Fibroblast of skin of right quadriceps (primary cell): ENCODE measurements at places on chromosomes 12 and 14.
A peak's percentile ranks its signal among the peaks of the same experiment; 100 is the strongest.

- DNase-seq, result peak; percentile 22
Measured at GRCh38 chr14:50740856-50741255, 72.8 kb upstream of the SAV1 start.

- DNase-seq, result peak; percentile 73
Measured at GRCh38 chr14:69107407-69108003, 45.4 kb downstream of the DCAF5 start.

GRCh38 chr12:53325511-53326061 lies 4.2 kb upstream of the AAAS start:
- no peak for DNase-seq

DNA sequence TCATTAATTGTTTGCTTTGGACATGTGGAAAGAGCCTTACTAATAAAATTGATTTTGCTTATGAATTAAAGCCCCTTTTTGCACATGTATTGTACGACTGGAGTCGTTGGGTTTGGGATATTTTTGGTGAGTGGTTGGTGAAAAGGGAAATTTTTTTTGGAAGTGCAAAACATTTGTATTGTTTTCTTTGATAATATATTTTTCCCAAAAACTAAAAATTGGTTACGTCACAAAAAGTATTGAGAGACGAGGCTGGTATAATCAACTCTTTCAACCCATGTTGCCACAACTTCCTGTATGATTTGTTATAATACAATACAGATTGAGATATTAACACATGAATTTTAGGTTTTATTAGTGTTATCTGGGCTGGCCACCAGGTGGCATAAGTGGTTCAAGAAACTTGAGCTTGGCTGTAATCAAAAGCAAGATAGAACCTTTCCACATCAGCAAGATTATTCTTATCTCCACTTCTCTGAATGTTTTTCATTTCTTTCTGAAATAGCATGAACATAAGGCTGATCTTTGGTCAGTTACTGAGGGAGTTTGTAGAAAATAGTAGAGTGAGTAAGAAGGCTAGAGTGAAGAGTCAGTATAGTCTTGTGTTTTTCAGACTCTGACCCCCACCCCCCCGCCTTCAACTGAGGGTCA lies 8.7 kb downstream of the NGDN start:
- DNase-seq, result peak; percentile 60

DNA sequence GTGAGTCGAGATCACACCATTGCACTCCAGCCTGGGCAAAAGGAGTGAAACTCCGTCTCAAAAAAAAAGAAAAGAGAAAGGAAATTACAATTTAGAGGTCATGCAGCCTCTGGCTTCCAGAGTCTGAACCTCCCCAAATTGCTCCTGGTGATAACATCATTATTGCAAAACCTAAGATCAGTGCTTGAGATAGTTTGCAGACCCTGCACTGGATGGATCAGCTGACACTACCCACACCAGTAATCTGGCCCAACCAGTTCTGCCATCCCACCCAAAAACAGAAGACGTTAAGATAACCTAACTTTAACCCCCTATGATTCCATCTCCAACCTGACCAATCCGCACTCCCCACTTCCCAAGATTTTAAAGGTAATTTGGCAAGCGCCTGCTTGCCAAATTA lies 353.7 kb upstream of the DIO2 start:
- DNase-seq, result no peak

DNA sequence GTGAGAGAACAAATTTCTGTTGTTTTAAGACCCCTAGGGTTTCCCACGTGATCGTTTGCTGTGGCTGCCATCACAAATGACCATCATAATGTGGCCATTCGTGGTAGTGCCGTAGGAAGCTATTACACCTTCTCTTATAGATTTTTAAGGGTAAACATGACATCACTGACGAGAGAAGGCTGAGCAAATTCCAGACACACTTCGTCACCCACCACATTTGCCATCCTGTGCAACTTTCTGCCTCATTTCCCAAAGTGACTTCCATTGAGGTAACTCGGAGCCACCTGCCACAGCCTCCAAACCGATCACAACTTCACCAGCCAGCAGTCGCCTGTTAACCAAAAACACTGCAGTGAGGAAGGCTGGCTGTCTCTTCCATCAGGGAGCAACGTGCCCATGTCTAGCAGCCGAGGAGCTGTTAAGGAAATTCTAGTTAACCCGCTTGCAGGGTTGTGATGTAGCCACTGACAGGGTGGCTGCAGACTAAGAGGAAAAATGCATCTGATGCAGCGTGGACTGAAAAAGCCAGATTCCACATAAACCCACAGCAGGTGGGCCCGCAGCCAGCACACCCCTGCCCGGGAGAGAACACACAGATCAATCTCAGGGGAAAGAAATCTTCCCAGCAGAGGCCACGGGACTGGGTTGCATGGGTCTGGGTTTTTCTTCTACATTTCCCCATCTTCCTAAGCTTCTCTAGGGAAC lies 44.6 kb downstream of the CCDC85C start:
- peak; percentile 27 for DNase-seq

DNA sequence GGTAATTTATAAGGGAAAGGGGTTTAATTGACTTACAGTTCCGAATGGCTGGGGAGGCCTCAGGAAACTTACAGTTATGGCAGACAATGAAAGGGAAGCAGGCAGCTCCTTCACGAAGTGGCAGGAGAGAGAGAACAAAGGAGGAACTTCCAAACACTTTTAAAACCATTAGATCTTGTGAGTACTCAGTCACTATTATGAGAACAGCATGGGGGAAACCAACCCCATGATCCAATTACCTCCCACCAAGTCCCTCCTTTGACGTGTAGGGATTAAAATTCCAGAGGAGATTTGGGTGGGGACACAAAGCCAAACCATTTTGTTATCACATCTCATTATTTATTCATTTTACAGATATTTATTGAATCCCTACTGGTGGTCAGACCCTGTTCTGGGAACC lies 822.8 kb downstream of the GALC start:
- DNase-seq, result no peak

DNA sequence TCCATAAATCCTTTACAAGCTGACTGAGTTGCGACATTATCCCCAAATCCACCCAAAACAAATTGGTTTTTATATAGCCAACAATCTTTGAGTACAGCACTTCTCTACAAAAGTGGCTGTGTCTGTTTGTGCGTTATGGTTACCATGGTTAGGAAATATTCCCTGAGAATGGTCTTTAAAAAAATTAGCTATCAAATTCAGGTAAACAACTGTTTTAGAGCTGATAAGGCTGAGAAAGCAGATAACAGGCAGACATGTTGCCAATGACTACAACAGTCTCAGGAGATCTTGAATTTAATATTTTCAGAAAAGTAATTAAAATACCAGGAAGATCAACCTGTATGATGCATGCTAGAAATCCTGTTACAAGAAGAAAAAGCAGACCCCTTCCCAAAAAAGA lies 248.0 kb downstream of the RASSF9 start:
- no peak for DNase-seq

- DNase-seq, result no peak
Measured at GRCh38 chr12:131137009-131137835, 183.5 kb downstream of the ADGRD1 start.

DNA sequence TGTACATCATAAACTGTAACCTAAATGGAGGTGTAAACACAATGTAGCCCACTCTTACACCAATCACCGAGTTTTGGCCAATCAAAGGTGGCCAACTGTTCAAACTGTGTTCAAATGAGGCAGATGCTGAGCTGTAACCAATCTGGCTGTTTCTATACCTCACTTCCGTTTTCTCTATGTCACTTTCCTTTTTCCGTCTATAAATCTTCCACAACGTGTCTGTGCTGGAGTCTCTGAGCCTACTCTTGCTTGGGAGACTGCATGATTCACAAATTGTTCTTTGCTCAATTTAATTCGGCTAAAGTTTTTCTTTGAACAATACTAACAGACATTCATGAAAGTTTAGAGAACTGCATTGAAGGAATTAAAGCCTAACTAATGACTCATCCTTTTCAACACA lies 547.1 kb upstream of the USP15 start:
- DNase-seq, result peak; percentile 11

DNA sequence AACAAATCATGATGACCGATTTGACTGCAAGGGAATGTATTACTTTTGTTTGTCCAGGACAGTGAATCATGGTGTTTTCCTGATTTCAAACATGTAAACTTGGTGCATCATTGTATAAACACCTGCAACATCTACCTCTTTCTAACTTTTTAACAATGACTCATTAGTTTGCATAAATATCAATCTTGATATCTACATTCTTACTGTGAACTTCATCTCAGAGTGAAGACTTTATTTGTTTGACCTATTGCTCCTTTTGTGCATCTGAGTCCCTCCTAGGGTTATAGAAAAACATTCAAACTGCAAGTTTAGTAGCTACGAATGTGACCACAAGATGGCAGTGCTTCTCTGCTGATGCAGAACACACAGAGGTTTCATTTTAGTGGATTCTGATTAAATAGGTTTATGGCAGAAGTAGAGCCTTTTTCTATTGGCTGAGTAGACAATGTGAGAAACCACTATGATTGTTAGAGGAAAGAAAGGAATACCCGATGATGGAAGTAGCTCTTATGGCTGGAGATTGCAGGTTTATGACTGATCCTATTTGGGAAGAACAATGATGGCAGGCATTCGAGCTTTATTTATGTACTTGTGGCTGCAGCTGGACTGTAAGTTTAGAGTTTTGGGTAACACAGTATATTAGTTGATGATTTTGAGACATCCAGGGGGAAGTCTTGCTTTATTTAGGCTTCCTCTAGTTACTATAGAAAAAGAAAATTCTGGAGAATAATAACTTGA lies 244.2 kb upstream of the OR4E1 start:
- DNase-seq, result peak; percentile 23

DNA sequence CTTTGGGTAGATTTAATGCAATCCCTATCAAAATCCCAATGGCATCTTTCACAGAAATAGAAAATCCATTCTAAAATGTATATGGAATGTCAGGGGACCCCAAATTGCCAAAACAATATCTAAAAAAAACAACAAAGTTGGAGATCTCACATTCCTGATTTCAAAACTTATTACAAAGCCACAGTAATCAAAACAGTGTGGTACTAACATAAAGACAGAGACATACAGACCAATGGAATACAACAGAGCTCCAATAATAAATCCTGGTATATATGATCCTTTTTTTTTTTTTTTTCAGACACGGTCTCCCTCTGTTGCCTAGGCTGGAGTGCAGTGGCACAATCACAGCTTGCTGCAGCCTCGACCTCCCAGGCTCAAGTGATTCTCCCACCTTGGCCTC lies 4.7 kb downstream of the TMBIM4 start:
- no peak for DNase-seq

GRCh38 chr14:50399251-50400032 lies 2.8 kb upstream of the CDKL1 start:
- peak; percentile 62 for DNase-seq

- DNase-seq, result peak; percentile 39
Measured at GRCh38 chr12:49043856-49044258, 16.7 kb downstream of the KMT2D start.

GRCh38 chr14:79584679-79585078 lies 626.6 kb downstream of the DIO2 start:
- peak; percentile 91 for DNase-seq

GRCh38 chr12:58920102-58920960 lies at the start of gene LRIG3:
Gene LRIG3 (minus strand): TSS chr12:58920504. CDS start chr12:58920235, 269 bp downstream.
- DNase-seq, result peak; percentile 94

DNA sequence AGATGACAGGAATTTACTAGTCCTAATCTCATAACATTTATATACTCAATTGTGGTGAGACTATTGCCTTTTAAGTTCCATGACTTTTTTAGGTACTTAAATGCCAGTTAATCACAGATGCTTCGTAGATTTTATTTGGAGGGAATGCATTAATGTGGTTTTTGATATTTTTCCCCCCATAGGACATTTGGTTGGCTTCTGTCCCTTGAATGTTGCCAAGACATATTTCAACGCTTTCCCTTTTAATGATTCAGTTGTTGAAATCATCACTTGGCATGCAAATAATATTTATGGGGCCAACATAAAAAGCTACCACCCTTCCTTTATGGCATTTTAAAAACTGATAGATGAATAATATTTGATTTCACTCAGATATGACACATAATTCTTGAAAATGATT lies 172.1 kb downstream of the ACSS3 start:
- DNase-seq, result peak; percentile 35

GRCh38 chr14:102630405-102630804 lies 38.0 kb downstream of the RCOR1 start:
- no peak for DNase-seq

GRCh38 chr12:71764587-71765321 lies 10.1 kb downstream of the RAB21 start:
- DNase-seq, result no peak

DNA sequence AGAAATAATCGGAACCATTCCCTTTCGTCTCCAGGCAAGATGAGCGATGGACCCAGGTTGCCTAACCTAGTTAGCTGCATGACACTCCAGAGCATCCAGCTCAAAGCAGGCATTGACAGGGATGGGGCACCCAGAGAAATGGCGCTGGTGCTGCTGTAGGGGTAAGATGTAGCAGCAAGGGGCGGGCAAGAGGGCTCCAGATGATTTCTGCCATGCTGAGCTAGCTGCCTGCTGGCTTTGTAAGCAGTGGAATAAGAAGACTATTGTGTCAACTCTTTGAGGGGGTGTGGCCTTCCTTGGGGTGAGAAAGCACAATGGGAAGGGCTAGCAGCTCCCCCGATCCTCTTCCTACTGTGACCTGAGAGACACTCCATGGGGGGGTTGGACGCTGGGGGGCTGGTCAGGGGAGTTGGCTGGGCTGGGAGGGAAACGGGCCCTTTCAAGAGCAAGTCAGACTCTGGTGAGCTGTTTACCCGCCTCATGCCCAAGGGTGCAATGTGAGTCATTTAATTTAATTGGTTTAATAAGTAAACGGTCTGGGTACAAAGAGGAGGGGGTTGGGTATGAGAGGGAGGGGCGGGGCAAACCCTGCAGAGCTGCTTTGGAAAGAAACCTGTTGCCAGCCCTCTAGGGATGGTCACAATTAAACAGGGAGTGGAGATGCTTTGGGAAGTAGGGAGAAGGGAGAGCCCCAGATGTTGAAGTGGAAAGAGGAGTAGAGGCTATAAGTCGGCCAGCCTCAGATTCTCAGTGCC lies 50.5 kb downstream of the B4GALNT3 start:
- peak; percentile 5 for DNase-seq

GRCh38 chr12:111868676-111869588 lies 26.9 kb downstream of the MAPKAPK5 start:
- no peak for DNase-seq
